GM10248 (cell line): ENCODE measurements at places on chromosomes 1 and 21.
A peak's percentile ranks its signal among the peaks of the same experiment; 100 is the strongest.

- peak; percentile 42 for DNase-seq
Observed at GRCh38 chr1:92476071-92476631, 10.6 kb downstream of the GFI1 start.

DNA sequence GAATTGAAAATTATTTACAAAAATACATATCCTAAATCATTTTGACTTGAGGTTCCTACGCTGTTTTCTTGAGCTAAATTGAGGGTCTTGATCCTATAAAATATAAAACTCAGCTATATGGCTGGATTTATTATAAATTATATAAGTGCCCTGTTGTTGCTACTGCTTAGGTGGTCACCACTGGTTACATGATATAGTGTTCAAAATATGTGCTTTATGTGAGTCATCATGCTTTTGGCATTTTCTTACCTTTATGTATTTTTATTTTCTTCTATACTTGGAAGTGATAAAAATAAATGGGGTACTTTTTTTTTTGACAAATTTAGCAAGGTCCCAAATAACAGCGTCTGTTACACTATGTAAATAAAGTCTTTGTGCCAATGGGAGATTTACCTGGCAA lies 31.1 kb upstream of the PTPRC start:
- no peak for DNase-seq

DNA sequence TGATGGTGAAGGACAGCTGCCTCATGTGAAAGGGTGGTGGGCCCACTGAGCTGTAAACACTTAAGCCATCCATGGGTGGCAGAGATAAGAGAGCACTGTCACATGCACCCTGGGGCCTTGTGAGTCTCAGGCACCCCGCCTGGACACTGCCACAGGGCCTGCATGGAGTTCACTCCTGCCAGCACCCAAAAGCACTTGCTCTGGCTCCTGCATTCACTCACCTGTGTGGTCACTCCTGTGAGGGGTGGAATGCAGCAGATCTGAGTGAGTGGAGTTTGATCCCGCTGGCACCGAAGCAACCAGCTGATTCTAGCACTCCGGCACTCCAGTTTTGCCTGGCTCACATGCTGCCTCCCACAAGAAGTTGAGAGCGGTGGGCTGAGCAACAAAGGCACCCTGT lies 1142.1 kb upstream of the PRMT6 start:
- DNase-seq = no peak

DNA sequence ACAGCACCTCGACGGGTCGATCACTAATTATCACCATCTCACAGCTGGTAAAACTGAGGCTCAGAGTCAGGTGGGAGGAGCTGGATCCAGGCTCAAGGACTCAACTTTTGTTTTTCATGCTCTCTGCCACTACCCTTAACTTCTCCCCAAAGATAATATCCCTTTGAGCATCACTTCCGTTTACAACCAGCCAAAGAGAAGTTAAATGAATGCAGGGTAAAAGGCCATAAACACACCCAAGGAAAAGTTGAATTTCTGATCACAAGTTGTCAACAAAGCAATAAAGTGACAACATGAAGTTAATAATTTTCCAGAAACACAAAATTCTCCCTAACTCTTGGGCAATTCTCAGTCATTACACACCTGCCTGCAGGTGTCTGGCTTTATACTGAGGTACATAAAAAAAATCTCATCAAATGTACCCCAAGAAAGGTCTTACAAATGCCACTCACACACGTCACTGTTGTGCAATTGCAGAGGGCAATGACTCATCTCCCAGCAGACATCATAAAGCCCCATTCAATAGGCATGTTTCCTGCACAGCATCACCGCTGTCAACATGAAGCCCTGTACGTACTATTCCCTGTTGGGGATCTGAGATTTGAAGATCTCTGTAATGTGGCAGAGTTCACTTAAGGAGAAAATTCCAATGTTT lies 3.4 kb downstream of the OR2T11 start:
- no peak for DNase-seq

- no peak for DNase-seq
Observed at GRCh38 chr1:177880339-177880891, 89.4 kb downstream of the SEC16B start.

DNA sequence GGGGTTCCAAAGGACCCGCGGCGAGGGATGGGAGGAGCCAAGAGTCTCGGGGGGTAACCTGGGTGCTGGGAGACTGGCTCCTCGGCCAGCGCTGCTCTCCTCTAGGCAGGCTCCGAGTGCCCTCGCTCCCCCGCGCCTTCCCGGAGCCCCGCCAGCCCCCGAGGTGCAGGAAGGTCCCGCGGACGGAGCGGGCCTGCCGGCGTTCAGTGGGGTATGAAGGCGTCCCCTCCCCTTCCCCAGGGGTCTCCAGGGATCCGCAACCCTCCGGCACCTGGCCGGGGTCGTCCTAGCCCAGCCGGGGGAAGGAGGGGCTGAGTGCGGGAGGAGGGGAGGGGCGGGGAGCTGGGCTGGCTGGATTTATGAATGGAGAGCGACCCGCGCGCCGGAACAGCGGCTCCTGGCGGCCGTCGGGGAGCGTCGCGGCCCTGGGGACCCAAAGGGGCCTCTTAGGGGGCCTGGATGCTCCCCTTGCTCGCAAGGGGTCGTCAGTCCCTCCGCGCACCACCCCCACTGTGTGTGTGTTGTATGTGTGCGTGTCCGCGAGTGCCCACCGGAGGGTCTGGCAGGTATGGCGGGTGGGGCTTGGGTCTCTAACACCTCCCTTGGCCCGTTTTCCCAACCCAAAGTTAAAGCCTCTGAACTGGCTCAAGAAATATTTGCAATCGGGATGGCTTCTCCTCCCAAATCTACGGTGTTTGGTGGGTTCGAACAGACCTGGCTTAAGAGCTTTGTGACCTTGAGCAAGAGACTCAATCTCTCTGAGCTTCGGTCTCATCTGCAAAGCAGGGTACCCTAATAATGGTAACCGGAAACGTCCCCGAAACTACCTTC lies 642 bp downstream of the HCRTR1 start:
- peak; percentile 82 for DNase-seq

DNA sequence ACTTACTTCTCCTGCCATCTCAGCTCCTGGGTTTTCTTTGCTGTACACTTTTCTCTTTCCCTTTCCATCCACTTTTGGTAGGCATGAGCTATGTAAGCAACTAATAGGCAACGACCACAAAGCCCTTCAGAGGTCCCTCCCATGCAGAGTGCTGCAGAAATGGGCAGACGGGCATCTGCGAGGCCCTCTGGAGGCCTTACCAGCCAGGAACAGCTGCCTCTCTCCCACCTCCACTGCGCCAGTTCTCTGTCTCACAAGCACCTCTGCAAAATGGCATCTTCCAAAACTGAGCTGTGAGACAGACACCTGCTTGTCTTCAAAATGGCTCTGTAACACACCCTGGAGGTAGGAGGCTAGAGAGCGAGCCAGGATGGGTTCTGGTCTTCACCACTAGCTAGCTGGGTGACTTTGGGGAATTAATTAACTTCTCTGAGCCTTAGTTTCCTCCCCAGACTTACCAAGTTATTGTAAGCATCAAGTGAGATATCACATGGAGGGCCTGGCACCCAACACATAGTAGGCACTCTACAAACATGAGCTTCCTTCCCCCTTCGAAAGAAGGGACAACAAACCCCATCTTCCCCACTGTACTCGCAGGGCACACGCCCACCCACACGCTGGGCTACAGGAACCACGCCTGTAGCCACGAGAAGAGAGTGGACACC lies 62.0 kb downstream of the BCAR3 start:
- DNase-seq = no peak

GRCh38 chr1:158019171-158019868 lies 25.9 kb downstream of the KIRREL1 start:
- DNase-seq = no peak

DNA sequence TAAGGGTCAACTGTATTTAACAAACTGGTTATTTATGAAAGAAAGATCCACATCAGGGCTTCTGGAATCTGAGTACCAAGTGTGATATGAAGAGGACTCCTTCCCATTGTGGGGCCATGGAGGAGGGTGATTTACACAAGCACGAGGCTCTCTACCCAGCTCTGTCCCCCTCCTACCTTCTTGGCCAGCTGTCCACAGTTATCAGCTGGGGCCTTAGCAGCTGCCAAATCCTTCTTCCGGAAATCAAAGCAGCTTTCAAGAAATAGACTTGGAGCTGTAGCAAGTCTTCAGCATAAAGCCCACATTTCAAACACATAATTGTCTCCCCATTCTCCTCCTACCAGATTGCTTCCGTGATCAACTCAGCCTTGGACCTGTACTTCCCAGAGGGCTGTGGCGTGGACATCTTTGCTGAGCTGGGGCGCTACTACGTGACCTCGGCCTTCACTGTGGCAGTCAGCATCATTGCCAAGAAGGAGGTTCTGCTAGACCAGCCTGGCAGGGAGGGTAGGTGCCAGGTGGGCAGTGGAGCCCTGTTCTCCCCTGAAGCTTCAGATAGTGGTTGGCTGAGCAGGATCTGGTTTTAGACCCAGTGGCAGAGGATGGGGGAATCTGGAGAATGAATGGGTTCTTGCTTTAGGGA lies 15.5 kb downstream of the AZIN2 start:
- DNase-seq = no peak

DNA sequence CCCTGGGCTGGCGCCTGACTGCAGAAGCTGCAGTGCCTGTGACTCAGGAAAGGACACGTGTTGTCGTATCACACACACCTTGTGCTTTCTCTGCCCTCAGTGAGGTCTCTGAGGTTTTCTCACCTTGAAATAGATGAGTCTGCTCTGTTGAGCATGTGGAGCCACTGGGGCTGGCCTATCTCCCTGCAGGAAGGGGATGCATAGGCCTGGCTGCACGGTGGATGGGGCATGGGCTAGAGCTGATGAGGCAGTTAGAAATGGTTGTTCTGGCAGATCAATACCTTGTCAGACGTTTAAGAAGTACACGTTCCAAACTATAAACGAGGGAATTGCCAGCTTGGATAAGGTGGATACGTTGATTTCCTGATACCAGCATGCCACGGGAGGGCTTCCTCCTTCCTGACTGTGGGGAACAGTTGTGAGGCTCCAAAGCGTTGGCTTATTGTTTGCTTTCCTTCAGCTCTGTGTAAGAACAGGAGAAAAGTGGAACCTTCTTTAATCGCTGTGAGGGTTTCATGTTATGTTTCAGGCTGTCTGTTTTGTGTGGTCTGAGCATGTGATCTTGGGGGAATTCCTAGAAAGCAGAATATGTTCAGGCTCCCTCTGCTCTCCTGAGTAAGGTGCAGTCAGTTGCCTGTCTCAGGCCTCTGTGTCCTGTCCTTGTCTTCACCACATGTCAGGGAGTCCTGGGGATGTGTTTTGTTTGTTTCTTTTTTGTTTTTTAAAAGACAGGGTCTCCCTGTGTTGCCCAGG lies 44.8 kb downstream of the PCNT start:
- peak; percentile 86 for DNase-seq
